ENCODE measurements at places on chromosomes 1 and 21.

- no peak for DNase-seq
These were observed 993.8 kb upstream of the NCAM2 start for GRCh38 chr21:20004367-20004766.

DNA sequence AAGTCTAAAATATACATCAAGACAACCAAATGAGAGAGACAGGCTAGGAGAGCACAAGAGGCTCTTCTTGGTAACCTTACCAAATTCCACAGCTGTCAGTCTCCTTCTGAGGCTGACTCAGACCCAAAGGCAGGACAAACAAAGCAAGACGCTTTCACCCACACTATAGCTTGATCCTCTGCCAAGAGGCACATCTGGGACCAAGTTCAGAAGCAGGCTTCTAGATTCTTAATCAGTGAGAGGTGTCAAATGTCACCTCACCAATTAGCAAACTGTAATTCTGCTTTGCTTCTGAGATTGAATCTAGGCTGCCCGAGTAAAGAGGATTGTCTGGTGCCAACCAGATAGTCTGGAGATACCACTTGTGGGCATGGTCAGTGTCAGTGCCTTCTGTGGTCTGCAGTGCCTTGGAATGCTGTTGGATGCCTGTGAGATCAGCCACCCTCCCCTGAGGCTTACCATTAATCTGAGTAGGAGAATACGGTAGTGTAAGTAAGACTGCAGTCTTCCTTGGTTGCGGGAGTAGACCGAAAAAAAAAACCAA is 151.0 kb downstream of the FMN2 start:
- DNase-seq: no peak

- DNase-seq: no peak
These were observed 87.4 kb upstream of the CLDN14 start for GRCh38 chr21:36567216-36567885.

- DNase-seq: no peak
These were observed 120.3 kb downstream of the KCNK2 start for GRCh38 chr1:215202868-215203267.

DNA sequence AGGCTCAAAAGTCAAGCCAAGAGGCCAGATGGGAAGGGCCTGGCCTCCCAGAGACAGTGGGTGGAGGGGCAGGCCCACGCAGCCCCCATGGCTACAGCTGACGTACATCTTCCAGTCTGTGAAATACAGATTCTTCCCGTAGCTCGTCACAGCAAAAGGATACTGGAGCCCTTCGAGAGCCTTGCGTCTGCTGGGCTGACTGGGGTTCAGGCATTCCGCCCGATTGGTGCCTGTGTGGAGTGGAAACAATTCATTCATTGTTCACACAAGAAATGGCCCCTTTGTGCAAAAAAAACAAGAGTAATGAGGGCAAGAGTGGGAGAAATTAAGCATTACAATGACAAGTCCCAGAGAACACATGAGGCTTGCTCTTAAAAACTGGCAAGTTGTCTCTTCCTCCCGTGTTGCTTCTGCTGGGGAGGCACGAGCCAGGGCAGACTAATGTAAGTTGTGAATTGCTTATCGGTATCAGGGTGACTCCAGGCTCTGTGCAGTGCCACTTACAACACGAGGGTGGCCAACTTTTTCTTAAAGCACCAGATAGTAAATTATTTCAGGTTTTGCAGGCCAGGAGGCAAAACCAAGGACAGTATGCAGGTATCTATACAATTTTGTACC is 85.1 kb downstream of the NID1 start:
- DNase-seq: no peak

- no peak for DNase-seq
These were observed 19.9 kb downstream of the MYOM3 start for GRCh38 chr1:24091971-24092482.

DNA sequence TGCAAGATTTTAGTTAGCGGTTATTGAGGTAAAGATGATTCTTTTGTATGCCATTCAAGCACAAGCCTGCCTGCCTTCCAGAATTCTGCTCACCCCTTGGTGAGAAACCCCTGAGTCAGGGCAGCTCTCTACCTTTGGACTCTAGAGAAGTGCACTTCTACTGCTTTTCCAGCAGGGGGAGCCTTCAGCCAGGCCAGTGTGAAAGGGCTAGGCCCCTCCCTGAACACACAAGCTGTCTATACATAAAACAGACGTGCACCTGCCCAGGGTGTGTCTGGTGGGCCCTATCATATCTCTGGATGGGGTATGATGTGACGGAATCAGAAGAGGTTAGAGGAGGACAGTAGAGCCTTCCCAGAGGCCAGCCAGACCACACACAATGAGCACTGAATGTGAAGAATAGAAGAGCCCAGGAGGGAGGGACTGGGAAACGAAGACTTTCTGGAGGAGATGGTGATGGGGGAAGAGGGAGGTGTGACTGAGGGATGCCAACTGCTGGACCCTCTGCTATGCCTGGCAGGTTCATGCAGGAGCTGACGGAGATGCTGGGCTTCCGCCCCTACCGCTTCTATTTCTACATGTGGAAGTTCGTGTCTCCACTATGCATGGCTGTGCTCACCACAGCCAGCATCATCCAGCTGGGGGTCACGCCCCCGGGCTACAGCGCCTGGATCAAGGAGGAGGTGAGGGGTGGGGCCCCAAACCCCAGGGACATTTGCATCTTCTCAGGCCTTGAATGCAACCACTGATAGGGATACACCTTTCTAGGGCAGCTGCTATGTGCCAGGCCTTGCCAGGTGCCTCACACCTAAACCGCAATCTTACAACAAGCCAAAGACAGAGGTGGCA is 13.0 kb upstream of the KCNC4 start:
- DNase-seq: no peak

- DNase-seq: peak; percentile 22
These were observed 164.8 kb downstream of the PPIAL4G start for GRCh38 chr1:148318123-148318903.

- DNase-seq: no peak
These were observed 5.0 kb downstream of the TTC39A start for GRCh38 chr1:51325391-51325790.

DNA sequence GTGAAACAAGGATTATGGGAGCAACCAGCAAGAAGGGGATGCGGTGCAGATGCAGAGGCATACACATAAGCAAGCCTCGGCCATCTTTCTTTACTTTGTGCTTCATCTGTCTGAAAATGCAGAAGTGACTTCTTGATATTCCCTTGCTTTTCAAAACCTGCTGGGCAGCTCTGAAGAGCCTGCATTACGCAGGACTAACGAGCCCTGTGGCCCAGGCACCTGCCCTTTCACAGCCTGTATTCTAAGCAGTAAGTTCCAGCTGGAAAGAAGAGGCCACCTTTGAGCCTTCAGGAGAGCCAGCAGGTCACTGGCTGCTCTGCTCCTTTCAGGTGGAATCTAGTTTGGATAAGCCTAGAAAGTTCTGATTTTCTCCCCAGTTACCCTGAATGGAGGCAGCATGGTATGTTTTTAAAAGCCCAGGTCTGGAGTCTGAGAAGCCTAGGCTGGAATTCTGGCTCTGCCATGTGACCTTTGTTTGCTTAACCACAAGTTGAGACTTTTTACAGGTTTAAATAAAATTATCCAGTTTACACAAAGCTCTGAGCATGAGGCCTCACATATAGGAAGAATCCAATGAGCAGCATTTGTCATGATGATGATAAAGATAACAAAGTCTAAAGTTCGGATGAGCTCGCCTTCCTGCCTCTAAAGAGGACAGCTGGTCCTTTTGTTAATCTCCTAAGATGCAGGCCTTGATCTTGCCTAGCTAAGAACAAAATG is 122.9 kb downstream of the UBR4 start:
- DNase-seq: no peak

DNA sequence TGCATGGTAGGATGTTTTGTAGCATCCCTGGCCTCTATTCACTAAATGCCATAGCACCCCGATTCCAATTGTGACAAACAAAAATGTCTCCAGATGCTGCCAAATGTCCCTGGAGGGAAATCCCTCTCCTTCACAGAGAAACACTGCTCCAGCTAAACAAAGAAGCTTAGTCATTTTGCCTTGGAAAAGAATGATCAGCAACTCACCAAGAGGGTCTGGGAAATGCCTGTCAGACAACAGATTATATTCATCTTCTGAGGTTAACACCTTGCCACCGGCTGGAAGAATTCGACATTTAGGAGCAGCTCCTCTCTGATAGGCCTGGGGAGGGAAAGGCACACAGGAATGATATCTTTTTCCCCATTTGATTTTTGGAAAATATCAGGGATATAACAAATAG is 84.4 kb downstream of the NIBAN1 start:
- DNase-seq: no peak

- no peak for DNase-seq
These were observed 75.4 kb downstream of the VWA5B1 start for GRCh38 chr1:20366056-20366462.

- DNase-seq: no peak
These were observed 29.3 kb downstream of the ZBTB8B start for GRCh38 chr1:32494196-32494595.

DNA sequence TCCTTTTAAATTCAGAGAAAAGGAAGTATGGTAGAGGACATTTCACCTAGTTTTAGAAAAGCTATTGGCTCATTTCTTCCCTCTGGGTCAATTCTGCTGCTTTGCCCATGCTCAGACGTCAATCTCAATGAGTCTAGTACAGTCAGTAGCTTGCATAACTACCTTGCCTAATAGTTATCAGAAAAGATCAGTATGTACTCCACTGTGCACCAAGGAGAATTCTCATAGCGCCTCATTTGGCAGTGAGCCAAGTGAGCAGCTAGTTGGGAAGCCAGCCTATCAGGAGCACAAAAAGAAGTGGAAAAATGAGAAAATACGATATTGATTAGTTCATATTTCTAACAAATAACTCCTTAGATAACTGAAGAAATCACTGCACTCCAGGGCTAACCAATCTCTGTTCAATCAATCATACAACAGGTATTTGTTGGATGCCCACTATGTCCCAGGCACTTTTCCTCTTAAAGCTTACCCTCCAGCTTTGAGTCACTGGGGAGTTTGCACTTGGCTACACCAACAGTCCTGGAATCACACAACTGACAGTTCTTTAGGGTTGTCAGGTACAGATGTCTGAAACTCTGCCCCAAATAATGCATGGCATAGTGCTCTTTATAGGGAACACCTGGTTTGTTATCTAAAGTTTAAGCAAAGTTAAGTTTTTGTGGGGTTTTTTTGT is 50.2 kb downstream of the PRDX6 start:
- DNase-seq: no peak

- no peak for DNase-seq
These were observed 9.5 kb upstream of the HORMAD1 start for GRCh38 chr1:150730130-150730721.

GRCh38 chr1:183910845-183911244 is 105.9 kb downstream of the RGL1 start:
- DNase-seq: no peak

- DNase-seq: no peak
These were observed 81.1 kb upstream of the GPR88 start for GRCh38 chr1:100456880-100457279.

- no peak for DNase-seq
These were observed 73.4 kb downstream of the GALNT2 start for GRCh38 chr1:230140221-230141020.

DNA sequence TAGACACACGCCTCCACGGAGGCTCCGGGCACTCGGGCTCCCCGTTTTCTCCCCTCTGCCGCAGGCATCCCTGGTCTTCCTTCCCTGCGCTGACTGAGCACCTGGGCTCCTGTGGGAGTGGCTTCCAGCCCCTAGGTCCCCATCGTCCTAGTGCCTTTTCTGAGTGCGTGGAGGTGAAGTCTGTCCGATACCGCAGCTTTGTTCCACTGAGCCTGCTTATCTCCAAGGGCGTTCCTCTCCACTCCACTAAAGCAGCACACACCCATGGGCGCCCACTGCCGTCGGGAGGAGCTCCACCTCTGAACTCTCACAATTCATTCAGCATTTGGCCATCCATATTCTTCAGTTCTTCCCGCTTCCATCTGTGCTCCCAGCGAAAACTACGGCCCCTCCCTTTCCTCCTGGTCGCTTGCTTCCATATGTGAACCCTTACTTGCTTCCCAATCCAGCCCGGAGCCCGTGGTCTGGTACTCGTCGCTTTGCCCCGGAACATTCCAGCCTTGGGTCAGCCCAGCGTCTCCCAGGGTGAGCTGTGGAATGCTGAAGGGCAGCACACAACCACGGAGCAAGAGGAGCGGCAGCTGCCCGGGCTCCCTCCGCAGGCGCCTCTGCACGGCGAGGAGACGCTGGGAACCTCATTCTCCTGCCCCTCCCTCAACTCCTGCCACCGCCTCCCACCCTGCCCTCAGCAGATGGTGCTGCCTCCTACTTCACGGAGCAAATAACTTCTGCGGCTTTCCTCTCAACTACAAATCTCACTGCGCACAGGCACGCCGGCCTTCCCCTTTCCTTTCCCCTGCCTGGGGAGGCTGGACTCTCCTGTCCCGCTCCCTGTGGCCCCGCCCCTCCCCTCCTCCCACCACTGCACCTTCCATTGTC is 27.5 kb downstream of the ATP8B2 start:
- no peak for DNase-seq

DNA sequence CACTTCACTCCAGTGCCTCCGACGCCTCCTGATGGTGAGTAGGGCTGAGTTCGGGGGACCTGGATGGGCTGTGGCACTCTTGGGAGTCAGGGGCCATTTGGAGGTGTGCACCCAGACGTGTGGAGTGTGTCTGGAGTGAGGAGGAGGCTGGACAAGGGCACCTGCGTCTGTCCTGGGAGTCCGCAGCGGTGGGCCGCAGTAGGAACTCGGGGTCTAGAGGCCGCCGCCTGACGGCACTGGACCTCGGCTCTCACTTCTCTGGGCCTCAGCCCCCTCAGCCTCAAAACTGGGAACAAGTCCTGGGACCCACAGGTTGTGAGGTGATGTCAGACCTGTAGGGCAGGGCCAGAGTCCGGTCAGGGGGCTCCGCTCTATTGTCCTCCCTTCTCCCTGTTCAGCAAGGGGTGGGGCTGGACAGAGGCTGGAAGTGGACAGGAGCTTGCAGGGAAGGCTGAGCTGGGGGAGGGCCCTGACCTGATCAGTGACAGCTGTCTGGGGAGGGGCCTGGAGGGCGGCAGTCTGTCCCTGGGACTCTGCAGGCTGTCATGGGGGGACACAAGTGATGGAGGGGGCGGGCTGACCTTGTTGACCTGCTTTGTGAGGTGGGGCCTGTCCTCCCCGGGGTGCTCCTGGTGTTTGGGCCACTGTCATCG is 15.5 kb downstream of the AGRN start:
- no peak for DNase-seq

DNA sequence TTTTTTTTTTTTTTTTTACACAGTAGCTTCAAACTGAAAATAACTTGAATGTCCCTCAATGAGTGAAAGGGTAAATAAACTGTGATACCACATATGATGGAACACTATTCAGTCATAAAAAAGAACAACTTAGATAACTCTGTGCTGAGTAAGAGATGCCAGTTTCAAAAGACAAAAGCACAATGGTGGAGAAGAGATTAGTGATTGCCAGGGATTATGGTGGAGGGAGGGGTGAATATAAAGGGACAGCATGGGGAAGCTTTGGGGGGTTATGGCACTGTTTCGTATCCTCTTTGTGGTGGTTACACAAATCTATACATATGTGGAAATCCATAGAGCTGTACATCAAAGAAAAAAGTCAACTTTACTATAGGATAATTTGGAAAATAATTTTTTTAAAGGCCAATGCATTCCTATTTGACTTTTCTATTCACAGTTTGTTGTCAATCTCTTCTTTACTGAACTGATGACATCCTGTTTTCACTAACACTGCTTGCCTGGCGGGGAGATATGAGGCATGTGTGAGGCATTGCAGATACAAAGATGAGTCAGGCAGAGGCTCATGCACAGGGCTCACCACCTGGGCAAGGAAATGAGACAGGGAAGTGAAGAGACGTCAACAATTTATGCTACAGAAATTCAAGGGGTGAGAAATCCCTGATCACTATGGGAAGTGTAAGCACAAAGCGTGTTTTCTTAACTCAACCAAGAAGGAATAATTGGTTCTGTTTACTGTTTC is 302.7 kb downstream of the DUSP10 start:
- peak; percentile 38 for DNase-seq

Measured in activated CD4-positive, alpha-beta T cell treated with anti-CD3 and anti-CD28 coated beads for 24 hours (primary cell).